ENCODE measurements at places on chromosomes 6 and 20. TPM values are rescaled to one million over a fixed set of nuclear protein-coding genes. Genes with fewer than 3 reads are reported as not detected.

The RAMACL gene
- total RNA-seq: 4.2 TPM

DNA sequence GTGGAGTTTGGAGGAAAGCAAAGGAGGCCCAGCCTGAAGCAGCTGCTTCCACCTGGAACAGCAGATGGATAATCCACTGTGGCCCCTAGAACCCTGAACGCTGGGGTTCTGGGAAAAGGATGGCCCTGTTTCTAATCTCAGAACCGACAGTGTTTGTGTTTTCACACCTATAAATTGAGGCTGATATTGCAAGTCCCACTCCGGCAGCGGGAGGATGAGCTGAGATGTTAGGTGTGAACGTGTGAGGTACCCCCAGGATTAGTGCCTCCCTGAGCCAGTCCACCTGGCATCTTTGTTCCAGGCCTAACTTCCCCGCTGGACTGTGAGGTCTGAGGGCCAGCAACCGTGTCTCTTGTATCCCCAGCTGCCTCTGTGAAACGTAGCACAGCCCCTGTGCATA is 7.8 kb upstream of the CDH4 start:
- no peaks in the 10 kb centered on the region for H3K36me3 ChIP-seq
- no peak for DNase-seq
- H3K27me3 ChIP-seq: no peaks in the 10 kb centered on the region
- no peak overlapping the region for H3K4me3 ChIP-seq
- H3K4me1 ChIP-seq: no peaks in the 10 kb centered on the region

The ZFP57 gene
- 0.30 TPM for total RNA-seq

The HEY2 gene
- total RNA-seq: 1.4 TPM

The NKX2-4 gene
- not detected for total RNA-seq

The RSPH9 gene
- total RNA-seq: 0.20 TPM

GRCh38 chr20:59456342-59457279 is 147.7 kb upstream of the PHACTR3 start:
- H3K4me1 ChIP-seq: no peaks in the 10 kb centered on the region
- peak; percentile 68 for DNase-seq
- no peak overlapping the region for H3K4me3 ChIP-seq
- H3K27me3 ChIP-seq: no peaks in the 10 kb centered on the region
- H3K36me3 ChIP-seq: no peaks in the 10 kb centered on the region

DNA sequence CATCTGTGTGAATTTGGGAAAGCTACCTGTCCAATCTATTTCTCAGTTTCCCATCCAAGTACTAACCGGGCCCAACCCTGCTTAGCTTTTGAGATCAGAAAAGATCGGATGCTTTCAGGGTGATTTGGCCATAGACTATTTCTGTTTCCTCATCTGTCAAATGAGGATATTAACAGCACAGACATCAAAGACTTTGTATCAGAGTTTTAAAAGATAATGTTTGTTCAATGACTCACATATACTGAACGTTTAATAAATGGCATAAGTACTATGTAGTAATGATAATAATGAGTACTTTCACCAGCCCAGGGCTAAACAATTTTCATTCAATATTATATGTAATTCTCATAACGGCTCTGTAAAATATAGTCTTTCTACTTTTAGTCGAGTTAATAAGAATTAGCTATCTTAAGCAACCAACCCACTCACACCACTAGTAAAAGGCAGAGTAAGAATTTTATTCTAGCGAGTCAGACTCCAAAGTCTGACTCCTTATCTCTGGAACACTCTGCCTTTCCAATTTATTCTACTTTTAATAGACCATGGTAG is 216.5 kb downstream of the ARHGAP18 start:
- H3K36me3 ChIP-seq: no peaks in the 10 kb centered on the region
- H3K4me3 ChIP-seq: no peak overlapping the region
- peaks cover 23% of the 10 kb centered on the region for H3K4me1 ChIP-seq

The ETV7 gene
- 5.3 TPM for total RNA-seq

DNA sequence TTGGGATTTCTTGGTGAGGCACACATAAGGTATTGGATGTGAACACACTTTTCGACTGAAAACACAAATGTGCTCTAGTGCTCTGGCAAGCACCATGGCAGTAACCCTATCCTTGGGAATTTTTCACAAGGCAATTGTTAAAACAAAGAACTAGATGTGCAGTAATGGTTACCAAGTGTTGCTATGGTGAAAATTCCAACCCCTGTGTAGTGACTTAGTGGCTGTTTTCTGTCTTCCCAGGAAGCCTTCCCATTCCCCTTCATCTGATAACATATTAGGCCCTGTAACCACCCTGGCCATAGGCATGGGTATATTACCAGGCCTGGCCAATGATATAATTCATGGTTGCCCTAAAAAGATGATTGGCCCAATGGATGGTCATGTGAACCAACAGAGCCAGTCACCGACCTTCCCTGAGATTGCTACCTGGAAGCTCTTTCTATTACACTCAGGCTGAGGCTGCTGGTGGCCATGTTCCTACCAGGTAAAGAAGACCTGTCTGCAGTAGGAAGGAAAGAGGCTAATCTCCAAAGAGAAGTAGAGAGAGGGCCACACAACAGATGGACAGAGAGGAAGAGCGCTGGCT is 4.1 kb downstream of the C20orf202 start:
- no peaks in the 10 kb centered on the region for H3K36me3 ChIP-seq
- no peak overlapping the region for H3K4me3 ChIP-seq
- no peak overlapping the region for H3K27ac ChIP-seq
- peaks cover 7% of the 10 kb centered on the region for H3K4me1 ChIP-seq
- no peaks in the 10 kb centered on the region for H3K27me3 ChIP-seq

- H3K4me3 ChIP-seq: no peak overlapping the region
- H3K4me1 ChIP-seq: no peaks in the 10 kb centered on the region
- H3K27me3 ChIP-seq: no peaks in the 10 kb centered on the region
- no peak for DNase-seq
- H3K36me3 ChIP-seq: no peaks in the 10 kb centered on the region
These were observed 116.6 kb downstream of the PTPRK start for GRCh38 chr6:128403618-128404444.

- no peak overlapping the region for H3K4me3 ChIP-seq
- H3K4me1 ChIP-seq: peaks cover 18% of the 10 kb centered on the region
- H3K27ac ChIP-seq: no peak overlapping the region
- H3K27me3 ChIP-seq: no peaks in the 10 kb centered on the region
These were observed 23.2 kb upstream of the ROS1 start for GRCh38 chr6:117448732-117449485.

The KIFC1 gene
- 3.7 TPM for total RNA-seq

DNA sequence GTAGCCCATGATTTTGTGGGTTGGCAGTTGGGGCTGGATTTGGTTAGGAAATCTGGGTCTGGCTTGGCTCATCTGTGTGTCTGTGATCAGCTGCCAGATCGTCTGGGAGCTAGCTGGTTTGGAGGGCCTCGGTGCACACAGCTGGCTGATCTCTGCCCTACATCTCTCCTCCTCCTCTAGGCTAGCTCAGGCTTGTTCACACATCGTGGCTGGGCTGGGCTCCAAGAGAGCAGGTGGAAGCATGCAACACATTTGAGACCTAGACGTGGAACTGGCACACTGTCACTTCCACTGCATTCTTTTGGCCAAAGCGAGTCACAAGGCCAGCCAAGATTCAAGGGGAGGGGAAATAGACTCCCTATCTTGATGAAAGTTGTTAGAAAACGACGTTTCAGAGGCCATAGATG is 15.9 kb downstream of the NDUFAF5 start:
- peaks cover 53% of the 10 kb centered on the region for H3K36me3 ChIP-seq
- H3K4me1 ChIP-seq: no peaks in the 10 kb centered on the region
- no peak overlapping the region for H3K27ac ChIP-seq
- DNase-seq: no peak
- no peak overlapping the region for H3K4me3 ChIP-seq

- peak within 1 kb of the TSS; percentile 64 for H3K27ac ChIP-seq
- DNase-seq: no peak
- H3K27me3 ChIP-seq: no peaks in the 10 kb centered on the region
- H3K4me3 ChIP-seq: no peak within 1 kb of the TSS
- H3K4me1 ChIP-seq: no peaks in the 10 kb centered on the region
These were observed at the start of gene ROS1 for GRCh38 chr6:117425431-117426153. Gene ROS1 (minus strand): TSS chr6:117425942. CDS start chr6:117425656, 286 bp downstream.

GRCh38 chr6:5995949-5996713 is 10.6 kb downstream of the NRN1 start:
- peaks cover 28% of the 10 kb centered on the region for H3K27me3 ChIP-seq
- H3K27ac ChIP-seq: peak overlapping the region; percentile 75
- no peaks in the 10 kb centered on the region for H3K36me3 ChIP-seq
- peak overlapping the region; percentile 69 for H3K4me3 ChIP-seq
- H3K4me1 ChIP-seq: peaks cover 54% of the 10 kb centered on the region

GRCh38 chr20:57408536-57409233 is 17.5 kb downstream of the RBM38 start:
- H3K4me1 ChIP-seq: no peaks in the 10 kb centered on the region
- no peak for DNase-seq
- no peaks in the 10 kb centered on the region for H3K27me3 ChIP-seq
- H3K27ac ChIP-seq: no peak overlapping the region
- no peak overlapping the region for H3K4me3 ChIP-seq

DNA sequence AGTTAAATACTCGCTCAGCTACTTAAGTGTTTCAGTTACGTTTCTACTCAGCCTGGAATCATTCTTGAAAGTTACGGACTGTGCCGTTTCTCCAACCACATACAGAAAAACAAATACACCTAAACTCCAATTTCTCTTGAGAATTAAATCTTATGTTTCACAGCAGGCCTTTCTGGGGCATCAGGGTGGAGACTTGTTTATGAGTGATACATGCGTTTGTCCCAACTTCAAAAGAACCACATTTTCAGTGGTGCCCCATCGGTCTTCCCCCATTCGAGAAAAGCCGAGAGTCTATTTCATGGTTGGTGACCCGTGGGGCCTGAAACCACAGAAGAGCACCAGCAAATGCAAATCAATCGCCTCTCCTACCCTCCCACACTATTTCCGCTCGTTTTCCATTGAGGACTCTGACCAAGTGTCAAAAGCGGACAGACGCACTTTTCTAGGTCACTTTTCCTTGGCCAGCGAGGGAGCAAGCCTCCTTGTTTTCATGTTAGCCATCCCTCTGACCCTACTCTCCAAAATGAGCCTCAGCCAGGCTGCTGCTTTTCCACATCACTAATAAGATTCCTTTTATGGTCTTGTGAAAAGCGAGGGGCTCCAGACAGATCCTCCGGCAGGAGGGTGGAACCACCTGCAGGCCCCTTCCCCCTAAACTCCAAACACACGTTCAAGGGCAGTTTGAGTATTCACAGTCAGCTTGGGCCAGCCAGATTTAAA is 3.1 kb downstream of the JAG1 start:
- peak overlapping the region; percentile 94 for H3K27ac ChIP-seq
- peaks cover 22% of the 10 kb centered on the region for H3K36me3 ChIP-seq
- H3K27me3 ChIP-seq: no peaks in the 10 kb centered on the region
- DNase-seq: no peak

The EMILIN3 gene
- total RNA-seq: not detected

GRCh38 chr20:57612436-57612835 is 7.8 kb downstream of the ZBP1 start:
- no peak overlapping the region for H3K27ac ChIP-seq
- H3K27me3 ChIP-seq: no peaks in the 10 kb centered on the region
- H3K4me3 ChIP-seq: no peak overlapping the region

- no peak for DNase-seq
- H3K27me3 ChIP-seq: no peaks in the 10 kb centered on the region
- no peaks in the 10 kb centered on the region for H3K36me3 ChIP-seq
These were observed 135.4 kb downstream of the BMP7 start for GRCh38 chr20:57131077-57131476.

The ANKS1A gene
- total RNA-seq: 52.4 TPM

DNA sequence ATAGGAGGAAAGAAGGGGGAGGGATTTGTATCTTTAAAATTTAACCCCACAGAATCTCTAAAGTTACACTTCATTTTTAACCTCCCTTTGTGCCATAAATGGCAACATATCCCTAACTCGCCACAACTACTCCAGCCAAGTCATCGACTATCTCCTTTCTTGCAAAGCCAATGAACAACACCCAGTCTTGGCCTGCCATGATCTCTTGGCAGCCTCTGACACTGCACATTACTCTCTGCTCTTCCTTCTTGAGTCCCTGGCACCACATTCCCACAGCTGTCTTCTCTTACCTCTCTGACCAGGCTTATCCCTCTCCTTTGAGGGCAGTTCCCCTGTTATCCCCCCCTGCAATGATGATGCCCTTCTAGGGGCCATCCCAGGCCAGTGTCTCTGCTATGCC is 42.5 kb downstream of the MBOAT1 start:
- no peak overlapping the region for H3K4me3 ChIP-seq
- no peaks in the 10 kb centered on the region for H3K36me3 ChIP-seq
- peaks cover 11% of the 10 kb centered on the region for H3K4me1 ChIP-seq
- H3K27me3 ChIP-seq: no peaks in the 10 kb centered on the region
- DNase-seq: no peak

- no peaks in the 10 kb centered on the region for H3K4me1 ChIP-seq
- DNase-seq: no peak
- H3K36me3 ChIP-seq: no peaks in the 10 kb centered on the region
- no peak overlapping the region for H3K4me3 ChIP-seq
- no peaks in the 10 kb centered on the region for H3K27me3 ChIP-seq
These were observed 42.7 kb downstream of the FILIP1 start for GRCh38 chr6:75450903-75451302.

The SEMG1 gene
- not detected for total RNA-seq

- no peak for DNase-seq
- H3K4me1 ChIP-seq: no peaks in the 10 kb centered on the region
- H3K36me3 ChIP-seq: no peaks in the 10 kb centered on the region
- H3K4me3 ChIP-seq: no peak overlapping the region
These were observed 55.4 kb upstream of the EYA4 start for GRCh38 chr6:133185731-133186130.

The SF3B5 gene
- total RNA-seq: 66.1 TPM

DNA sequence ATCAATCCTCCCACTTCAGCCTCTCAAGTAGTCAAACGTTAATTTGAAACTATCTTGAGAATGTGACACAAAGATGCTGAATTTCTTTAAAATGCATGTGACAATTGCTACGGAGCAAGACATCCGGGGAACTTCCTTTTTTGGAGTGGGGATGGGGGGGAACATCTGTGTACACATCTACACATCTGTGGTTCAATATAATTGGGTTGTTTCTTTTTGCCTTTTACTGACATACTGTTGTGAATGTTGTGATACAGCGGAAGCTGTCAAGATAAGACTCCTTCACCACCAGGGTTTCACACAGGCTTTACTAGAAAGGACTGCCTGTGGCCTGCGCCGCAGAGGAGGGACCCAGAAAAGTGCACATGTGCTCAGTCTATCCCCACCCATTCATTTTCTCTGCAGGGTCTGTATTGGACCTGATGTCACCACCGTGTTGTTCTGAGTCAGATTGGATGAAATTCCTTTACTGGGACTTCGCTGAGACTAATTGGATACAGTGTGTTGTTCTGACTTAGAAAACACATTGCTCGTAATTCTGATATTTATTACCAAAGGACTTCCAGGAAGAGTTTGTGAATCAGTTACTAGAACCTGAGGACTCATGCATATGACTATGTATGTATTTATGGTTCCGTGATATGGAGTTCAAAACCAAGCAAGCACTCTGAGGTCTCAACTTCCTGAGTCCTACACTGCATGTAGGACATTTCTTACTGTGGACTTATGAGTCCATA is 98.7 kb upstream of the SGK1 start:
- no peaks in the 10 kb centered on the region for H3K4me1 ChIP-seq
- H3K27me3 ChIP-seq: no peaks in the 10 kb centered on the region
- H3K36me3 ChIP-seq: no peaks in the 10 kb centered on the region

GRCh38 chr6:168030908-168031307 is 33.4 kb downstream of the KIF25 start:
- H3K27ac ChIP-seq: no peak overlapping the region
- no peak for DNase-seq
- no peaks in the 10 kb centered on the region for H3K36me3 ChIP-seq
- peaks cover 12% of the 10 kb centered on the region for H3K4me1 ChIP-seq
- no peak overlapping the region for H3K4me3 ChIP-seq
